ENCODE measurements at places on chromosomes 3 and 15.

GRCh38 chr3:120795017-120795648 lies 52.6 kb downstream of the GTF2E1 start:
- peak; percentile 61 for DNase-seq

- DNase-seq = no peak
Measured at GRCh38 chr15:89761929-89762328, 10.9 kb upstream of the MESP1 start.

DNA sequence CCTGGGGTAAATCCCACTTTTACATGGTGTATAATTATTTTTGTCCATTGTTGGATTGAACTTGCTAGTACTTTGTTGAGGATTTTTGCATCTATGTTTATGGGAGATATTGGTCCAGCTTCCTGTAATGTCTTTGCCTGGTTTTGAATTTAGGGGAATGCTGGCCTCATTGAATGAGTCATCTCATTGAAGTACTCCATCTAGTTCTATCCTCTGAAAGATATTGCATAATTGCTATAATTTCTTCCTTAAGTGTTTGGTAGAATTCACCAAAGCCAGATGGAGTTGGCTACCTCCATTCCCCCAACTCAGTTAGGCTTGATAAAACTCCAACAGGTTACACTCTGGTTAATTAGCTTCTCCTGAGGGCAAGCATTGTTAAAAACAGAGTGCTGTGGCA lies 237.4 kb upstream of the TGFBR2 start:
- DNase-seq = peak; percentile 69

DNA sequence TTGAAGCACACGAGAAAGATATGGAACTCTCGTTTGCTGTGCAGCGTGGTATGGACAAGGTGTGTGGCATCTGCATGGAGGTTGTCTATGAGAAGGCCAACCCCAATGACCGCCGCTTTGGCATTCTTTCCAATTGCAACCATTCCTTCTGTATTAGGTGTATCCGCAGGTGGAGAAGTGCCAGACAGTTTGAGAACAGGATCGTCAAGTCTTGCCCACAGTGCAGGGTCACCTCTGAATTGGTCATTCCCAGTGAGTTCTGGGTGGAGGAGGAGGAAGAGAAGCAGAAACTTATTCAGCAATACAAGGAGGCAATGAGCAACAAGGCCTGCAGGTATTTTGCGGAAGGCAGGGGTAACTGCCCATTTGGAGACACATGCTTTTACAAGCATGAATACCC lies 1.2 kb downstream of the MKRN3 start:
- DNase-seq = no peak

GRCh38 chr3:70000028-70000410 lies 486 bp downstream of the SAMMSON start:
- DNase-seq = no peak

DNA sequence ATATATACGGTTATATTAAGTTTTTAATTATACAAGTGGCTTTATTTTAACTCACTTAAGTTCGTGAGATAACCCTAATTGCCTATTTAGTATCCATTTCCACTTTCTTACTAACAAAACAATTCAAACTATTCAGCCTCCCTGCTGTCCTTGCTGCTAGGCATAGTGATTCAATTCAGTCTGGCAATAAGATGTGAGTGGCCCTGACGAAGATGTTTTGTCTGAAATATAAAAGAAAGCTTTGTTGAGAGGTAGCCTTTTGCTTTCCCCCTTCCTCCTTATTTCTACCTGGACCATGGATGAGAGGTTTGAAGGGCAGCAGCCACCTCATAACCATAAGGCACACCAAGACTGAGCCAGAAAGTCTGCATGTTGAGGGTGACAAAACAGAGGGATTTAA lies 89.3 kb upstream of the TRIM42 start:
- no peak for DNase-seq

DNA sequence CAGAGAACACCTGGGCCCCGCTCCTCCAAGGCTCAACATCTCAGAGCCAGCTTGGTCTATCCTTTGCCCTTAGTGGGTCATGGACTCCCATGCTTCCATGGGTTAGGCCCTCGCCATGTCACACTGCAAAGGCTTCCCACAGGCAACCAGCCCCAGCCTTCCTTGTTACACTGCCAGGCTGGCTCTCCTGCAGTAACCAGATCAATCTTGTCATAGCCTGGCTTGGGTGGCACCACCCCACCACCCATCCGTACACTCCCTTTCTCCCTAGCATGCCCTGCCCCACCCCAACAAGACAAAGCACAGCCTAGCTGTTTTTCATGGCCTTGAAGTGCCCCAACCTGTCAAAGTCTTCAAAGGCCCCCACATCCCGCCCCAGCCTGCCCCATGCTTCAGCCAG lies 30.5 kb downstream of the CA12 start:
- DNase-seq = no peak

DNA sequence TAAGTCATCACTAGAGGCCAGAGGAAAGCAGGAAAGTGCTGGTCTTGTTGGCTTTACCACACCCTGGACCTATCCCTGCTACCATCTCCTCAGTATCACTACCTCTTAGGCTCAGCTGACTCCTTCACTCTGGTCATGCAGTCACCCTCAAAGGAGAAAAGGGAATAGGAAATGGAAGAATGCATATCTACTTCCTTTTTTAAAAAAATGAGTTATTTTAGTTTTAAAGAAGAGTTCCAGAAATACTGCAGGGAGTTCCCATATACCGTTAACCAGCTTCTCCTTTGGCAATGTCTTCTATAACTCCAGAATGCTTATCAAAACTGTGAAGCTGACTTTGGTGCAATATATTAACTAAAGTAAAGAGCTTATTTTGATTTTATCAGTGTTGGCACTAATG lies 688.6 kb downstream of the DIPK2A start:
- DNase-seq = no peak

GRCh38 chr15:31328428-31328968 lies 1.9 kb downstream of the KLF13 start:
- DNase-seq = no peak

GRCh38 chr3:194767446-194768207 lies 81.9 kb downstream of the FAM43A start:
- DNase-seq = no peak

DNA sequence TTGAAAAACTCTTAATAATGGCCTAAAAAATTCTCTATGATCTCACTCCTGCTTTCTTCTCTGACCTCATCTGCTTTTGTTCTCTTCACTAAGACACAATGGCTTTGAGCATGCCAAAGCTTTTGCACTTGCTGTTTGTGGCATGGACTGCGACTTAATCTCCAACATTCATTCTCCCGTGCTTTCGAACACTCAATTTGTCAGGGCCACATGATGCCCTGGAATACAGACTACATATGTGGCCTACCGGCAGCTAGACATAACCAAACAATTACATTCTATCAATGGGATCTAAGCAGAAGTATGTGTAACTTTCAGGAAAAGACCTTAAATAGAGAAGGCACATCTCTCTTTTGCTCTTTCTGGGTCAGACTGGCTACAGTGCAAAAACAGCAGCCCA lies 506.5 kb downstream of the MAGI1 start:
- DNase-seq = no peak

- no peak for DNase-seq
Measured at GRCh38 chr15:70120958-70121623, 23.4 kb upstream of the TLE3 start.

GRCh38 chr3:194070220-194070633 lies 65.7 kb upstream of the HES1 start:
- no peak for DNase-seq

- no peak for DNase-seq
Measured at GRCh38 chr15:34693053-34693744, 61.6 kb downstream of the GJD2 start.

- DNase-seq = no peak
Measured at GRCh38 chr15:74274470-74275038, 38.4 kb downstream of the CCDC33 start.

GRCh38 chr3:42872718-42873117 lies 3.0 kb downstream of the CYP8B1 start:
- DNase-seq = no peak

DNA sequence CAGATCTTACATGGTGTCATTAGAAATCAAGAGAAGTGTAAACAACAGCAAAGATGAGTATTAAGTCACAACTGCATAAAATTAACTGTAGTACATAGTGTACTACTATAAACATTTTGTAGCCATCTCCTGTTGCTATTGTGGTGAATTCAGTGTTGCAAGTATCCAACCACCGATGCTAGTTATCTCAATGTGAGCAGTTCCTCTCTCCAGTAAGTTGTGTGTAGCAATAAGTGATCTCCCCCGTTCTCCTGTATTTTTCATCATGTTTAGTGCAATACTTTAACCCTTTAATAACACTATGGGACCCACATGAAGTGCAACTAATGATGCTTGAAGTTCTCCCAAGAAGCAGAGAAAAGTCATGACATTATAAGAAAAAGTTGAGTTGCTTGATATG lies 264.7 kb upstream of the KCNH8 start:
- no peak for DNase-seq

DNA sequence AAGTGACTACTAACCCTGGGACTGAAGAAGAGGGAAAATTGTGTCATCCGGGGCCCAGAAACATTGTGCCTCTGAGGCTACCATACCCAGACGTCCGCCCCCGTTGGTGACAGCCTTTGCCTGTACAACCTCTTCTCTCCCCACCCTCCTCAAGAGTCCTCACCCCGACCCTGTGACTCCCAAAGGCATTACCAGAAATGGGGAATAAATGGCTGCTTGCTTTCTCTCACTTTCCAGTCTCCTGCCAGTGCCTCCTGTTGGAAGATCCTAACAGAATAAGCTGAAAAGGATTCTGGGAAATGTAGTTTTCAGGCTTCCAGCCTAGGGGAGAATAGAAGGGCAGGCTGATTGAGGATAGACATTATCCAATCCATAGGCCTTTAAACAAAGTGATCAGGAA lies 30.8 kb upstream of the SLC25A36 start:
- DNase-seq = no peak

GRCh38 chr15:63089260-63090043 lies 32.2 kb upstream of the LACTB start:
- peak; percentile 79 for DNase-seq

- DNase-seq = no peak
Measured at GRCh38 chr15:70466305-70466704, 297.1 kb downstream of the UACA start.

GRCh38 chr15:26875476-26875850 lies 8.6 kb downstream of the GABRA5 start:
- DNase-seq = no peak

- peak; percentile 6 for DNase-seq
Measured at GRCh38 chr3:14791343-14791945, 27.3 kb upstream of the FGD5 start.

DNA sequence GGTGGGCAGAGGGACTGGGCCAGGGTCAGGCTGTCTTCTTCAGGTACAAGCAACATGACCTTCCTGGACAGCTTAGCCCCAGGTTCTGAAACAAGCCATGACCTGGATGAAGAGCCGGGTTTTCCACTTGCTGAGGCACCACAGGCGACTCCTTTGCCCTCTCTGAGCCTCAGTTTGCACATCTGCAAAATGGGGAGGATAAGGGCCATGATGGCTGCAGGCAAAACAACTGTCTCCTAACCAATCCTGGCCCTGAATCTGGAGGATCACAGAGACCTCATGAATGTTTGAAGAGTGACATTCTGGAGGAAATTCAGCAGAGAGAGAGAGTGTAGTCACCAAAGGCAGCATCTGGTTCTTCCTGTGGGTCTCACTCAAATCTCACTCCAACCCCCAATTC lies 8.0 kb downstream of the SLC6A1 start:
- DNase-seq = no peak

DNA sequence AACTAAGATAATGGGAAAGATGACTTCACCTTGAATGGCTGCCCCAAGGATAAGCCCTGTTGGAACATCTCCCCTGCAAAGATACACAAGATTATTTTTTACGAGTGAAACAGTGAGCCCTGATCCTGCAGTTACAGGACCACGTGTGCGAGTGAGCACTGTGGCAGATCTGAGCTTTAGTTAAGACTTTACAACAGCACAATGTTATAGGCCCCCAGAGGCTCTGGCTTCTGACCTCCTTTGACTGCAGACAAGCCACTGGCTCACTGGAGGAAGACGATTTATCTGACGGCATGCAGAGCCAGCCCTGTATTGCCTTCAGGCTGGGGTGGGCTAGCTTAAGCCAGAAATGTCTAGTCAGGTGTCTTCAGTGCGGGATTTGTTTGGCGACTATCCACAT lies 174.4 kb downstream of the ARRDC4 start:
- DNase-seq = no peak

- peak; percentile 92 for DNase-seq
Measured at GRCh38 chr15:78302579-78303312, 3.3 kb upstream of the SKIC8 start.

- no peak for DNase-seq
Measured at GRCh38 chr15:36826948-36827347, 247.5 kb downstream of the CDIN1 start.

DNA sequence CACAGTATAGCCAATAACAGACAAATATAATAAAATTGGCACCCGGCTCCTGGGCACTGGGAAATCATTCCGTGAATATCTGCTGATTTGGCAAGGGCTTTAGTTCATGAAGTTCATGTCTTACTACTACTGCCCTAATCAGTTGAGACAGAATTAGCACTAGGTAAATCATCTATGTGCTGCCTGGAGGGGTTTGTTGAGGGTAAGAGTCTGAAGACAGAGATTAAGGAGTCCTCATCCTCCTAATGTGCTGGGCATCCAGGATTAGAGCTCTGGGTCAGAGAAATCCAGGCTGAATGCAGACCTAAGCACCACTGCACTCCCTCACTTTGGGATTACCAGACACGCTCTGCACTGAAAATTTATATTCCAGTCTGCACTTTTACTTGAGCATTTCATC lies 2.0 kb downstream of the SAMD7 start:
- no peak for DNase-seq

- peak; percentile 36 for DNase-seq
Measured at GRCh38 chr3:131082871-131083863, 56.5 kb downstream of the NEK11 start.

GRCh38 chr15:98776607-98777281 lies 128.4 kb downstream of the IGF1R start:
- peak; percentile 65 for DNase-seq

- no peak for DNase-seq
Measured at GRCh38 chr15:66961407-66961884, 104.0 kb upstream of the SMAD3 start.

DNA sequence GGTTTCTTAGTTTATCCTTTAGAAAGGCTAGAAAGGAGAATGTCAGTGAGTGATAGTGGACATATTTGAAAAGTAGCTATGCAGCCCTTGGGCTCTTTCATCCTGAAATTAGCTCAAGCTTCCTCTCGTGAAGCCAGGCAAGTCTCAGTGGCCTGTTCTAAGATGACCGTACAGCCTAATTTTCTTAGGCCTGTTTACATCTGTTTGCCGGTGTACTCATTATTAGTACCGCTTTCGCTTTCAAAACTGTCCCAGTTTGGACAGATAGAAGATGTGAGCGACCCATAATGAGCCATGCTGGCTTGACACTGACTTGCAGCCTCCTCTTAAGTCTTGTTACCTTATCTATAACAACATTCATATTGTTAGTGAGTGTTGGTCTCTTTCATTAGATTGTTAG lies 5.7 kb upstream of the ARL14 start:
- peak; percentile 3 for DNase-seq

- peak; percentile 19 for DNase-seq
Measured at GRCh38 chr3:71536376-71536965, 47.1 kb downstream of the FOXP1 start.

DNA sequence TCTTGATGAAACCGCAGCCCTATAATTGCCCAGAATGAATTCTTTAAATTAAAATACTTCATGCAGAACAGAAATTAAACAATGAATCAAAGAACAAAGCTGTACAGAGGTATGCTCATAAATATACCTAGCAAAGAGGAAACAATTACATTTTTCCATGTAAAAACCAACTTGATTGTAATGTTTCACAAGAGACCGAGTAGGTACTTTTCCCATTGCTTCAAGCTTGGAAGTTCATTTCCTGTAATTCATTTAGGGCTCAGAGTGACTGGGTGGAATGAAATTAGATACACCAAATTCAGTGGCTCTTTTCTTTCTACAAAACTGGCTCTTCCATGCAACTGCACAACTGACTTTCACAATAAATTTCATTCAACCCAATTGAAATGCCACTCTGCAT lies 51.4 kb downstream of the FHIT start:
- no peak for DNase-seq
